Fibroblast of upper back skin (primary cell): ENCODE measurements at places on chromosomes 11 and 22.

- DNase-seq, result no peak
These were observed 214.7 kb upstream of the SYN3 start for GRCh38 chr22:33272871-33273270.

DNA sequence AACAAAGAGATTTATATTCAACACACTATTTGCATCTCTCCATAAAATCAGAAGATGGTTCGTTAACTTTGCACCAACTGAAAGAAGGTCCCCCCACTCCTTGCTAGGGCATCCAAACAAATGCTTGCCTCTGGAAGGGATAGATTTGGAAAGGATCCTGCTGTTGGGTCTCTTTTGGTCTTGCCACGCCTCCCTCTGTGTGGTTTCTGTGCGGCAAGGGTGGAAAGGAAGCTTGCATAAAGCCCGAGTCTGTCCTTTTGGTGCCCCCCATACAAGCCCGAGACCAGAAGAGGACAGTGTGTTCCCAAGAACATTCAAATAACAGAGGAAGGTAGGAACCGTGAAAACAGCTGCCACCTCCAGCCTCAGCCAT lies 15.1 kb downstream of the SCGB1A1 start:
- DNase-seq, result no peak

GRCh38 chr22:27982106-27982505 lies 63.0 kb upstream of the PITPNB start:
- no peak for DNase-seq

- no peak for DNase-seq
These were observed 225.8 kb upstream of the NCAM1 start for GRCh38 chr11:112735470-112735869.

DNA sequence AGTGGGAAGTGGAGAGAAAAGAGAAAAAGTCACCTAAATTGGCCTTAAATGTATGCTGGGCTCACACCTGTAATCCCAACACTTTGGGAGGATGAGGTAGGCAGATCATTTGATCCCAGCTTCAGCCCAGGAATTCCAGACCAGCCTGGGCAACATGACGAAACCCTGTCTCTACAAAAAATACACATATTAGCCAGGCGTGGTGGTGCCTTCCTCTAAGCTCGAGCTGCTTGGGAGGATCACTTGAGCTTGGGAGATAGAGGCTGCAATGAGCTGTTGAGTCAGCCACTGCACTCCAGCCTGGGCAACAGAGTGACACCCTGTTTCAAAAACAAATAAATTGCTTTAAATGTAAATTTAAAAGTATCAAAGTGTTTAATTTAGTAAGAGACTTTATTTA lies 3.9 kb downstream of the CBL start:
- no peak for DNase-seq

DNA sequence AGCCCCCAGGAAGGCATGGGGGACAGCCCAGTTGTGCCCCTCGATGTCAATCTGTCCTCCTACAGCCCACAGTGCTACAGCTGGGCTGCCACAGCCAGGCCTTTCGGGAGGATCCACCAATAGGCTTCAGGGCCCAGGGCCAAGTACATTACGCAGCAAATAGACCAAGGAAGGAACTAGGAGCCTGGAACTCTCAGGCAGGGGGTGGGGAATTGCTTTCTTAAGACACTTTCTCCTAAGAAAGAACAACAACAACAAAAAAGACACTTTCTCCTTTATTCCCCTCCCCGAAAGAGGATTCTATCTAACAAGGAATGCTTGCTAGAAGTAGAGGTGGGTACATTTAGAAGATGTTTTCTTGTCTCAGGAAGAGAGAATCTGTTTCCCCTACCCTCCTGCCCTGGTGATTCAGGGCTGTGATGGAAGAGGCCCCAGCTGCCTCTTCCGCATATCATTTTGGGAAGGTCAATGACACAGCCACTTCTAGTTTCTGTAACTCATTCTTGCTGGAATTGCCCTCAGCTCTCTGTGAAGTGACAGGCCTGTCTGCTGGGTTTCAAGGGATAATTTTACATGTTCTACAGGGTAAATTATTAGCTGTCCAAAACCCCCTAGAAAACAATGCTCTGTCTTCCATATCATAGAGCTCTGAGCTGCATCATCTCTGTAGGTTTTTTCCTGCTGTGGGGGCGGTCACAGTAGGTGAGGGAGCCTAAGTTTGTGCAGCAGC lies 6.0 kb upstream of the MALAT1 start:
- peak; percentile 83 for DNase-seq

- peak; percentile 80 for DNase-seq
These were observed 10.6 kb upstream of the NNMT start for GRCh38 chr11:114285599-114285998.

DNA sequence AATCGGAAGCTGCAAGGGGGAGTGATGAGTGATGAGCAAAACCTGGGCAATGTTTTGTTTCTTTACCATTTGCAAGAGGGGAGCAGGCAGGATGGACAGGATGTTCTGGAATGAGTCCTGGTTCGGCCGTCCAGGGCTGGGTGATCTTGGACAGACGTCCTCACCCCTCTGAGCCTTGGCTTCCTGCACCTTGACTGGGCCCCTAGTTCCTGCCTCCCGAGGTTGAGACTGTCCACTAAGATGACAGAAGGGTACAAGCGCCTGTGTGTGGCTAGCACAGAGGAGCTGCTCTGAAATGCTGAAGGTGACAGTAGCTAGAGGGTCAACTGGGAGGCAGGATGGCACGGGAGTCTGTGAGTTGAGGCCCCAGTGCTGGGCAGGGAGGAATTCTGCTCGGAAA lies 306.2 kb downstream of the MN1 start:
- no peak for DNase-seq

DNA sequence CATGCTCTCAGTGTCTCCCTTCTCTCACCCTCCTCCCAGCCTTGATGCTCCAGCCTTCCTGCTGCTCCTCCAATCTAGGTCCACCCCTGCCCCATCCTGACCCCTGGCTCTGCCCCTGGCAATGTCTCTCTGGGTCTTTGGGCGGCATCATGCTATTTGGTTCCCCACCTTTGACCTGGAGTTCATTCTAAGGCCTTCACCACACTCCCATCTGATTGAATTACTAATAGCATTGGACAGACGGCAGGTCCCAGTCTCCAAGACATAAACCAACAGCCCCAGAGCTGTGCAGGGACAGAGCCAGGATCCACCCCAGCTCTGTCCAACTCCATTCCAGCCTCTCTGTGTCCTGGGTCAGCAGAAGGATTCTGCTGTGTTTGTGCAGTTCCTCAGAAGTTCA lies 7.2 kb downstream of the APOL4 start:
- DNase-seq, result no peak

- DNase-seq, result no peak
These were observed 12.5 kb downstream of the ACER3 start for GRCh38 chr11:76872959-76873827.

GRCh38 chr22:20948450-20948849 lies 18.6 kb upstream of the AIFM3 start:
- DNase-seq, result no peak

GRCh38 chr11:35313066-35313759 lies 106.1 kb downstream of the SLC1A2 start:
- no peak for DNase-seq

DNA sequence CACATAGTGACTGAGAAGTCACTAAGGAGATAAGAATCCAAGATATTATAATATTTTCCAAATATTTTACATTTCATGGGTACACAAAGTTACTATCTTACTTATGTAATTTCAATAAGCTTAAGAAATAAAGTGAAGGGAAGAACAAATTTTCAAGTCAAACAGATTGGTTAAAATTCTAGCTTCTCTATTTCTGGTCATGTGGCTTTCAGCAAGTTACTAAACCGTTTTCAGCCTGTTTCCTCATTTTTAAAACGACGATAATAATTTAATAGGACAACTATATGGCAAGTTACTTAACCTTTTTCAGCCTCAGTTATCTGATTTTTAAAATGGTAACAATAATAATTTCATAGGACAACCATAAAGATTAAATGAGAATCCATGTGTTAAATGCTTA lies 15.6 kb downstream of the DCUN1D5 start:
- no peak for DNase-seq

DNA sequence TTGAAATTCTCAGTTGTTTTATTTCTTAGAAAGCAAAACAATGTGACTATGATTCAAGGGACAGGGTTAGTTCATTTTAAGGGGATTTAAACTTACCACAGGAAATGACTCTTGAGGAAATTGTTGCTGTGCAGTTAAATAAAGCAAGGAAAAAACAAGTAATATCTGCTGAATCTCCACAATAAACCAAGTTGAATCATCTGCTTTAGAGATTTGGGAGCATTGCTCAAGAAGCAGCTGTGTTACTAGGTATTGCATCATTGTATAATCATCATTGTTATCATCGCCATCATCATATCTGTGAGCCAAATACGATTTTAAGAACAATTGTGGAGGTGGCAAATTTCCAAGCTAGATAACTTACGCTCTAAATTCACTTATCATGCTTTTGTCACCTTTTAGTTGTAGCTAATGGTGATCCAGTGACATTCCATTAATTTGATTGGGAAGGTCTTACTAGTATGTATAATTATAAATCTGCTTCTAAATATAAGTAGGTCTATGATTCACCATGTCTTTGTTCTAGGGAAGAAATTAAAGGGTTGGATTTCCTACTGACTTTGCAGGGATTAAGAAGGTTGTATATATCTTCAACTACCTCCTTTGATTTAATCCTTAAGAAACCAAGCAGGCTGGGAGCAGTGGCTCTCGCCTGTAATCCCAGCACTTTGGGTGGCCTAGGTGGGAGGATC lies 19.9 kb downstream of the MMP10 start:
- DNase-seq, result peak; percentile 96

DNA sequence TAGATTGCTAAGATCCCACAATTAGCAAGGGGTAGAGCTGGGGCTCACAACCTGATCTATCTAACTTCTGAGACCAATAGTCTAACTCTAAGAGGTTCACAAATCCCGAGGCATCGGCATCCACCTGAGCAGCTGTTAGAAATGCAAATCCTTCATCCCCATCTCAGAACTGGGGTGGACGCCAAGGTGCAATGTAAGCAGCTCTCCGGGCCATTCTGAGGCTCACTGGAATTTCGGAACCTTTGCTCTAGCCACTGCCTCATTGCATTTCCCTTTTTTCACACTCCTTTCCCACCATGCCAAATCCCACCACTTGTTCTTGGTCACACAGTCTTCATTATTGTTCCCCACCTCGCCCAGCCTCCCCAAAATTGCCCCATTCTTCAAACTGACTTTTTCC lies 29.8 kb downstream of the MAML2 start:
- DNase-seq, result no peak

DNA sequence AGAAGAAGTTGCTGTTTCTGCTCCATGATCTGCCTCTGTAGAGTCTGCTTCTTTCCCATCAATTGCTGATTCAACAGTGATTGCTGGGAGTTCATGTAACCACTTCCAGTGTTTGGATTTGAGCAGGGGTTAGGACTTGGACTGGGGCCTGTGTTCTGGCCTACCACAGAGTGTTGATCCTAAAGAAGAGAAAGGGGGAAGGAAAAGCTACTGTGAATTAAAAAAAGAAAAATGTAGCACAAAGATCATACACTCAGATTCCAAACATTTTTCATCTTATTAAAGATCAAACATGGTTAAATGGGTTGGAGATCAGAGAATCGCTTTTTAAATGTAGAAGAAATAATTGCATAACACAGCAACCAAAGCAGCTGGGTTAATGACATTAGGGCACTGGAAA lies 67.6 kb upstream of the MTMR2 start:
- peak; percentile 82 for DNase-seq

- DNase-seq, result no peak
These were observed 44.6 kb upstream of the SPATA19 start for GRCh38 chr11:133889893-133890292.

- no peak for DNase-seq
These were observed 33.3 kb downstream of the FAM83F start for GRCh38 chr22:40028098-40028425.

DNA sequence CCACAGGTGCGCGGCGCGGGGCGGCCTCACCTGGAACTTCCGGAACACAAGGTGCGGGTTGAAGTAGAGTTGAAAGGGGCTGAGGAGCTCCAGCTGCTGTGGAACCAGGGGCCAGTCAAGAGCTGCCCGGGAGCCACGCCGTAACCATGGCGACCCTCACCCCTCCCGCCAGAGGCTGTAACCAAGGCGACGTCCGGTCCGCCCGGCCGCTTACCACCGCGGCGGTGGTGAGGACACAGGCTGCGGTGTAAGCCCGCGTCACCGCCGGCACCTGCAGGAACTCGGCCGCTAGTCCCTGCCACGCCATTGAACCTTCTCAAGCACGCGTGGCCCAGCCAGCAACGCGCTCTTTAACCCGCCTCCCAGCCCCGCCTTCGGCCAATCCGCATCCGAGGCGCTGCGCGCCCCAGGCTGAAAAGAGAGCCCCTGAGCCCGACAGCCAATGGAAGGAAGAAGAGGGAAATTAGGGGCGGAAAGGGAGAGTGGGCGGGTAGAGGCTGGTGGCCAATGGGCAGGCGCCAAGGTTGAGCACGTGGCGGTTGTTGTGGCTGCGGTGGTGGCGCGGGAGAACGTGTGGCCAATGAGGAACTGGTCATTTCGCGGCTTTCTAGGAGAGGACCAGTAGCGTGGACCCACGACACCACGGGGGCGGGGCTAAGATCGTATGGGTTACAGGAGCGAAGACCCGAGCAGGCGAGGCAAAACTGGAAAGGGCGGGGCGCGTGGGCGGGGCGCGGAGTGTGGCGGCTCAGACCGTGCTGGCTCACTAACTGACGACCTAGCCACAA lies at the start of gene DERL3:
Gene DERL3 (minus strand): TSS at position 326 of the 788 bp plus-strand sequence. CDS start 19 bp downstream, at position 307.
- DNase-seq, result peak; percentile 97

- peak; percentile 97 for DNase-seq
These were observed 593.7 kb upstream of the LUZP2 start for GRCh38 chr11:23903044-23903704.

DNA sequence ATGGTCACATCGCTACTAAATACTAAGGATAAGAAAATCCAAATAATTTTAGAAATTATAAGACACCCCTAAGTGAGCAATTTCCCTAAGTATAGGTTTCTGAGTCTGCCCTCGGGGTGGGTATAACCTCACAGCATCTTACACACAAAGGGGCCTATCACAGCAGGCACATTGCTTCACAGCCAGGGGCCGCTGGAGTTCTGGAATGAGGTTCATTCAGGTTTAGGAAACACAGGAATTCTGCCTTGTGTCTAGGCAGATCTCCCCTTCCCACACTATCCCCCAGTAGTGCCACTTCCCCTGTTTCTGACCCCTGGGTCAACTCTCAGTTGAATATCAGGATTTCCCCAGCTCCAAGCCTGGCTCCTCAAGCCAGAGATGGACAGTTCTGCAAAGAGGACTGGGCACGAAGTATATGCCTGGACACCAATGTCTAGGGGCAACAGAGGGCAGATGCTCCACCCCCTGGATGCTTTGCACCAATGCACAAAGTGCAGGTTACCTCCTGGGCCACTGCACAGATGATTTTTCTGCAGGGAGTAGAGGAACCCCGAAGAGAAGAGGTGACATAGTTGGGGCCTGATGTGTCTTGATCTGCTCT lies 11.4 kb downstream of the TUBA8 start:
- DNase-seq, result no peak

- no peak for DNase-seq
These were observed 27.6 kb upstream of the HMOX1 start for GRCh38 chr22:35353318-35353717.

DNA sequence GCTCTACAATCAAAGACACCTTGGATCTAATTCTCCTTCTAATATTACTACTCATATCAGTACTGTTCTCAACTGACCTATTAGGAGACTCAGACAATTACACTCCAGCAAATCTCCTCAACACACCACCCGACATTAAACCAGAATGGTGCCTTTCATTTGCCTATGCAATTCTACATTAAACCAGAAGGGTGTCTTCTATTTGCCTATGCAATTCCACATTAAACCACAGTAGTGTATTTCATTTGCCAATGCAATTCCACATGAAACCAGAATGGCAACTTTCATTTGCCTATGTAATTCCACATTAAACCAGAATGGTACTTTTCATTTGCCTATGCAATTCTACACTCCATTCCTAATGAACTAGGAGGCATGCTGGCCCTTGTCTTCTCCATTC lies 15.3 kb upstream of the APOL3 start:
- no peak for DNase-seq
